Thyroid gland (tissue), 4 donors: ENCODE measurements at places on chromosomes 11 and 22.

- DNase-seq: peak; percentile 1
These were observed 213.6 kb downstream of the LRRC4C start for GRCh38 chr11:41245704-41246398.

DNA sequence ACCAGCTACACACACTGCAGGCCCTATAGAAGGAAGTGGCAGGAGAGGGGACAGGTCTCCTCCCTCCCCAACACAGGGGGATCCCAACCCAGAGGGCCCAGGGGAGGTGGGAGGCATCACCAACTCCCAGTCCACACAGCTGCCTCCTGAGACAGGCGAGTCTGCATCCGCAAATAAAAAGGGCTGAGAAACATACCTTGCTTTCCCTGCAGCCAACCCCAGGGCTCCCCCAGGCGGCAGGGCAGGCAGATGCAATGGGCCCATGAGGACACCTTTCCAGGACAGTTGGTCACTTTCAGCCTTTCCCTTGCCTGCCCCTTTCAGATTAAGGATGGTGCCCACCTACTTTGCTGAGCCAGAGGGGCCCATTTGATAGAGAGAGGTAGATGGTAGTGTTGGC, 180.0 kb downstream of the BRD1 start:
- no peak for DNase-seq

DNA sequence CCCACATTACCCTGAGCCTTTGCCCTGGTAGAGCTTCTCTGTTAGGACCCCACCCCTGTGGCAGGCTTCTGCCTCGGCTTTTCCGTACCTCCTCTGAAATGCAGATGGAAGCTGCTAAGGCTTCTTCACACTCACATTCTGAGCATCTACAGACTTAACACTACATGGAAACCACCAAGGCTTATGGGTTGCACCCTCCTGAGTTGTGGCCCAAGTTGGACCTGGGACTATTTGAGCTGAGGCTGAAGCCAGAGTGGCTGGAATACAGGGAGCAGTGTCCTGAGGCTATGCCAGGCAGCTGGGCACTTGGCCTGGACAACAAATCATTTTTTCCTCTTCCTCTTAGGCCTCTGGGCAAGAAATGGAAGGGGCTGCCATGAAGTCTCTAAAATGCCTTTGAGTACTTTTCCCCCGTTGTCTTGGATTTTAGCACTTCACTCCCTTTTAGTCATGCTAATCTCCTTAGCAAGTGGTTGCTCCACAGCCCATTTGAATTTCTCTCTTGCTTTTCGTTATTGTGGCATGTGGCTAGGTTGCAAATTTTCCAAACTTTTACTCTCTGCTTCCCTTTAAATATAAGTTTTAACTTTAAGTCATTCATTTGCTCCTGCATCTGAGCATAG, 114.8 kb upstream of the FIBIN start:
- no peak for DNase-seq

DNA sequence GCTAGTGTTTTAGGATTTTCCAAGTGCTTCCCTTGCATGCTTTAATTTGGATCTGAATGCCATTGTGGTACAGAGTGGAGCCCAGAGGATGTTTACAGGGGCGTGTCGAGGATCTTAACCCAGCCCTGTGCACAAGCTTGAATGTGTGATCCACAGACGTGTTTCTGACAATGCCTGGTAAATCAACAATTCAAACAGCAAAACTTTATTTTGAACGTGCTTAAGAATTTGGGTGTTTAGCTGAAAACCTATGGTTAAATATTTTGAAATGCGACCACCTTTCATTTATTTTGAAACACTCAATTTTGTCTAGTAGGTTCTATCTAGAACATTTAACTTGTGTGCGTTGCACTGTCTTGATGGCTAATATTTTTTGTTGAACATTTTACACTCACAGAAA, 1.8 kb downstream of the TUBA8 start:
- no peak for DNase-seq

DNA sequence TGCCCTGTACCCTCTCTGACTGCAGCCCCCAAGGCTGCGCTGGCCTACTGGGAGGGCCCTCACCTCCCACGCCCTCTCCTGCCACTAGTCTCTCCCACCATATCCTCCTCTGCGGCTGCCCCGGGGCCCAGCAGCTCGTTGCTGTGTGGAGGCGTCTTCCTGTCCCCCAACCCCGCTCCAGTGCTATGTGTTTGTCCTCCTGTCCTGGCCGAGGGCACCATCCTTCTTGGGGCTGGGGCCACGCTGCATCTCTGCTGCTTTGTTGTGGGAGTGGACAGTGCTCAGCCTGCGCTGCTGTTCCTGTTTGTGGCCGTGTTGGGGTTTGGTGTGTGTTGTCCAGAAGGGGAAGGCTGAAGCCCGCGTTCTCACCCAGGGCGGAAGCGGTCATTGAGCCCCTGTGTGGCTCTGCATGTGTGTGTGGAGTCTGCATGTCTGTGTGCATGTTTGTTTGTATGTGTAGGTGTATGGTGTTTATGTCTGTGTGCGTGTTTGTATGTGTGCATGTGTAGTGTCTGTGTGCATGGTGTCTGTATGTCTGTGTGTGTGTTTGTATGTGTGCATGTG, 15.7 kb downstream of the TPCN2 start:
- DNase-seq: no peak

DNA sequence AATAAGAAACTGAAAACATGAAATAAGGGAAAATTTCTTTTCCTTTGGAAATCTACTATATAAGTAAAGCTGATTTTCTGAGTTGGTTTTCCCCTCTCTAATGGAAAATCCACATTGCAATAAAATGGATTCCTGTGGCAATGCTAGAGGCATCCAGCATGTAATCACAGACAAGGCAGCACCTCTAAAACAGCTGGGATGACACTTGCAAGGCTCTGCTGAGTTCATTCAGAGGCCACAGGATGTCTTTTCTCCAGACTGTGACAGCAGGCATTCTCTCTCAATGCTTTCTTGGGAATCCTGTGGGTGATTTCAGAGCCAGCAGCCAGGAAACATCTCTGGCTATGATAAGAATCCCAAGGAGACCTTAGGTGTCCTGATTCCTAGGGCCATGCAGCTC, 201.3 kb upstream of the BLID start:
- no peak for DNase-seq

- DNase-seq: peak; percentile 62
These were observed 133.6 kb upstream of the C11orf58 start for GRCh38 chr11:16604794-16605388.

DNA sequence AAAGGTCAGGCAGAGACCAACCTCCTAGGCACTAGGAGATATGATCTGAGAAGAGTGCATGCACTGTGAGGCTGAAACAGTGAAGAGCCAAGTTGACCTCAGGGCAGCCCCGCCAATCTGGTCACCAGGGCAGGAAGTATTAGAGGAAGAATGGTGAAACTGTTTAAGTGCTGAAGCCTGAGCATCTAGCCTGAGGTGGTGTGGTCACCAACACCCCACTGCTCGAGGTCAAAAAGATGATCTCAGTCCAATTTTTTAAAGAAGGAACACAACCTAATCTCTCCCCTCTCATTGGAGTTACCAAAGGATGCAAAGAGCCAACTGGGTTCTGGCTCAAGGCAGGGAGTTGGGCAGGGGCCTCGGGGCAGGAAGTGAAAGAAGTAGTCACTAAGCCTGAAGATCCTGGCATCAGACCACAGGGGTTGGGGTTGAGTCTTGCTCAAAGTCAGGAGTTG, 4.0 kb downstream of the APBB1 start:
- no peak for DNase-seq

DNA sequence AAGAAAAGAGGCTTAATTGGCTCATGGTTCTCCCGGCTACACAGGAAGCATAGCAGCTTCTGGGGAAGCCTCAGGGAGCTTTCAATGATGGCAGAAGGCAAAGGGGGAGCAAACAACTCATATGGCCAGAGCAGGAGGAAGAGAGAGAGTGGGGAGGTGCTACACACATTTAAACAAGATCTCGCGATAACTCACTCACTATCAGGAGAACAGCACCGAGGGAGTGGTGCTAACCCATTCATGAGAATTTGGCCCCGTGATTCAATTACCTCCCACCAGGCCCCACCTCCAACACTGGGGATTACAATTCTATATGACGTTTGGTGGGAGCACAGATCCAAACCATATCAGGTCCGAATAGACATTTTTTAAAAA, 41.7 kb upstream of the APLNR start:
- DNase-seq: no peak

DNA sequence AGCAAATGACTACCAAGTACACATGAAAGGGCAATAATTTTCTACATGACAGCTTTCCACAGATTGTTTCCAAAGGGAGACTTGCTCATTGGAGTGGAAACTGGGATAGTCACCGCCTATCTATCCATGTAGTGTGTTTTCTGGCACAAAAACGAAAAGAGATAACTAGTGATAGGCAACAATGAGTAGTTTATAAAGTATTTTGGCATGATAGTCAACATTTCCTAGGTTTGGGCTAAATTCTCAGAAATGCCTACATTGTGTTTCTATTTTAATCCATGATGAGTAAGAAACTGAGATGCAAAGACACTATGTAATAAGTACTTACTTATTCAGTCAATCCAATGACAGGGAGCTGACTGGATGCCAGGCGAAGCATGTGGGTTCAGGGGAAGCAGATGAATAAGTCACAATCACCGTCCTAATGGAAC, 1129.1 kb downstream of the DLG2 start:
- DNase-seq: no peak
